Hippocampal formation (tissue), 2 donors: ENCODE measurements at places on chromosomes 13 and 19.
A peak's percentile ranks its signal among the peaks of the same experiment; 100 is the strongest.

DNA sequence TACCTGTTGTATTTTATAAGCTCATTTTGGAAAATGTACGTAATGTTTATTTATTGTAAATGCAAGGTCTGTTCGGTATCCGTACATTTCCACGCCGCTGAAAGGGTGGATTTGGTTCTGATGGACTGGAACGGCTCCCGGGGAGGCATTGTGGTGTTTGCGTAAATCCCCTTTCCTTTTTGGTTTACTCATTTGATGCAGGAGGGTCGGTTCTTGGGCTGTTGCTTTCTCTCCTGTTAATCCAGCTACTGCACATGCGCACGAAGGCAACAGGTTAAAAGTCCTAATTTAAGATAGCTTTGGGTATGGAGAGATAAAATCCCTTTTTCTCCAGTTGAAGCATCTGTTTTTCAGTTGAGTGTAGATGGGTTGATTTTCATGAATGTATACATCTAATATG lies 224.4 kb downstream of the TM9SF2 start:
- no peak for DNase-seq

DNA sequence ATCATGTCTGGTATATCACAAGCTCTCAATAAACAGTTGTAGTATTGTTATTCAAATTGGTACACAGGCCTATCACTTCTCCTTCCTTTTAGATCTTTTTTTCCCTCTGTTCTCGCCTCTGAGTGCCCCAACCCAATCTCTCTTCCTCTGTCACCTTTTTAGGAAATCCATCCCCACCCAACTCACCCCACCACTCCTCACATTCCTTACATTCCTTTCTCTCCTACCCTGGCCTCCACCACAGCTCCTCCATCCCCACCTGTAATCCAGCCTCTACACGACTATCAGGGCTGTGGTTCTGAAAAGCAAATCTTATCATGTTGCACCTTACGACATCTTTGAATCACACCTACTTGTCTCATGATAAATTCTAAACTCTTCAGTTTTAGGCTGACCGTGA lies 545.4 kb upstream of the GPC6 start:
- no peak for DNase-seq

DNA sequence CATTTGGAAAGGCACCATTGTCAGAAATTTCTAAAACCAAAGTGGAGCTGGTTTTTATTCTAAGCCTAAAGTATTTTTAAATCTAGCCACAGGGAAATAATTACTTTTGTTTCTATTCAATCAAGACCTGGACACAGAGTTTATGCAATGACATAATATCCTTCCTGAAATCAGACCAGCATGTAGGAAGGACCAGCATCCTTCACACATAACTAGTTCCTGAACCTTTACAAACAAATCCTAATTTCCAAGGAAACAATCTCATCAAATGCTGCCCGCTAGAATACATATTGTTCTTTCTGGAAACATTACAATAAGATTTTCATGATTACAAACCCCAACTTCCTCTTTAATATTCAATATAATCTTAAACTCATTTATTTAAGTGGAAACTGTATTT lies 1.5 kb downstream of the STARD13 start:
- peak; percentile 44 for DNase-seq

- DNase-seq: no peak
These were observed 221.3 kb upstream of the SLITRK6 start for GRCh38 chr13:86020351-86021002.

DNA sequence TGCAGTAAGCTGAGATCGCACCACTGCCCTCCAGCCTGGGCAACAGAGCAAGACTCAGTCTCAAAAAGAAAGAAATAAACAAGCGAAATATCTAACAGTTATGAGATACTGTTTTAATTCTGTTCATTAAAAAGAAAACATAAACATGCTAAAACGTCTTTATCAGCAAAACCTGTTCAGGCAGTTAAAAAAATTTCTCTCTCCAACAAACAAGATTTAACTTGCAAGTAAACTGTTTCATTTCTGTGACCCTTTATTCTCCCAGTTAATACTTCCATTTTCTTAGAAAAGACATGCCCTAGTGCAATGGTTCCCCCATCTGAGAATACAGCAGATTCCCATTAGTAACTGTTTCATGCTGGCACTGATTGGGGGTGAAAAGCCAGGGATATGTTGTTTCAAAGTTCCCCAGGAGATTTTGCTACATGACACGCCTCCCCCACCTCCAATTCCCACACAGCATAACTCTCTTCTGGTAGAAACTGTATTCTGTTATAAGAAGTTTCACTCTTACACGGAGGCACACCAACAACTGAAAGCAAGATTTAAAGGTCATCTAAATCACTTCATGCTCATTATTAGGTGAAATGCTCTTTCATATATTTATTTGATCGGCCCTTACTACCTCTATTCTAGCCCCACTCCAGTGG lies 24.4 kb downstream of the ELF1 start:
- DNase-seq: no peak

DNA sequence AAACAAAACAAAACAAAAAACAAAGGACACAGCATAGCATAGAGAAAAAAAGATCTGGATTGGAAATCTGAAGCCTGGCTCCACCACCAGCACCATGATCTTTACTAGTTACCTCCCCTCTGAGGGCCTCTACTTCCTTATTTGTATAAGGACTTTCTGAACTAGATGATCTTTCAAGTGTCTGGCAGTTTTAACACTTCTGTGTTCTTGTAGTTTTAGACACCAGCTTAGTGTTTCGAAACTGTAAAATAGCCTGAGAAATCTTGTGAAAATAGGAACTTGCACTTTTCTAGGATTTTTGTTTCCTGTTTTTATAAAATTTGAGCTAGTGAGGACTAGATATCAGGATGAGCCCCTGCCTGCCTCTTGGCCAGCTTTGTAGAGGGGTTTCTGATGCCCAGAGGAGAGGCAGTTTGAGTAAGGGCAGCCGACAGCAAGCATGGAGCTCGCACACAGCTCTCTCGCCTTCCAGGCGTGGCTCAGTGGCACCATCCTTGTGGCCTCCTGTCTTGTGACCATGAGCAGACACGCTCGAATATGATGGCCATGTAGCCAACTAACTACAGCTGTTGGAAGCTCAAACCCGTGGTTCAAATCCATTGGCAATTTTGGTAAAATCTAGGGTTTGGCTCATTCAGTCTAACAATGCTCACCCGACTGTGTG lies 319.0 kb downstream of the KCNRG start:
- peak; percentile 11 for DNase-seq

DNA sequence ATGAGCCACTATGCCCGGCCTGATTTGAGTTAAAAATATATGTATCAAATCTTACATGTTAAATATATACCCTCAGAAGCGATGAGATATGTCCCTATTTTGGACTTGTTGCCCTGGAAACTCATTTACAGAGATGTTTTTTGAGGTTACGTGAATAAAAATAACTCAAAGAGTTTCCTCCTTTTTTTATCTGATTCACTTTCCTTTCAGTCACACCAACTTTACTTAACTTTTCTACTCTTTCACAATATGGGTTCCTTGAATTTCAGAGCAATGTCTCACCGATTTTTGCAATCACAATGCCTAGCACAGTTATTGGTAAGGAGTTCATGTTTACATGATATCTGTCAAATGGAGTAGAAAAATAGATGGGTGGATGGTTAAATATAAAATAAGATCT lies 2.3 kb downstream of the OR7C2 start:
- no peak for DNase-seq

DNA sequence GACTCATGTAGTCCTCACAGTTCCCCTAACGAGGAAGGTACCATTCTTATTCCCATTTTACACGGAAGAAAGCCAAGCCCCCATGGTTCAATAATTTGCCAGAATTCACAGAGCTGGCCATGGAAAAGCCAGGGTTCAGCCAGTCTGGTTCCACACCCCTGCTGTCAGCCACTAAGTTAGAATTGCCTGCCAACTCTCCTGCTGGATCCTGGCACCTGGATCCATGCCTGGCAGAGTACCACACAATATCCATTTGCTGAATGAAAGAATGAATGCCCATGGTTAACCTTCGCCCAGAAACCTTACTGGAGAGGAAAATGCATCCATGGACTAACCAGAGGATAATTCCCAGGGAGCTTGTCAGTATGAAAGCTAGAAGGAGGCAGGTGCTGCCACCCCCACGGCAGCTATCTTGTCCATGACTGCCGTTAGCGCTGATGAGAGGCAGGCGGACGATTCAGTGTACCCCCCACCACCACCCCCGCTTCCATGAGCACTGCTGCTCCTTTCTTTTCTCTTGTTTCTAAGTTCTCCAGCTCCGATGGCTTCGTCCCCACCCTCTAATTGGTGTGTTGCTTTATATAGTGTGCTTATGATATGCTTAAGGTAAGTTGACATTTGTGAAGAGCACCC lies 114.5 kb downstream of the SLC7A1 start:
- no peak for DNase-seq

DNA sequence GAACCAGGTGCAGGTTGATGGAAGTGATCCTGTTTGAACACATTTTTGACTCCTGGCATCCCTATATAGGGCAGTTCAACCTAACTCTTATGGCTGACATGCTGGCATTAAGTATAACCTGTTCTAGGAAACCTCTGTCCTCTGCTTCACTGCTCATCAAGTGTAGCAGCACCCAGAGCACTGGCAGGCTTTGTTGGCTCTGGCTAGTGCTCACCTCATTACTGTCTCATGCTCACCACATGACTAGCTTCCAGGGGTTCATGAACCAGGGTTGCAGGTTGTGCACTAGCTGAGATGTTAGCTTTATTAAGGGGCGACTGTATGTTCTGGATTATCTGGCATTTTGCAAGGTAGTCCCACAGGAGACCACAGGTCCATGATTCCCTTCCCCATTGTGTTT lies 63.6 kb downstream of the B3GLCT start:
- DNase-seq: no peak

DNA sequence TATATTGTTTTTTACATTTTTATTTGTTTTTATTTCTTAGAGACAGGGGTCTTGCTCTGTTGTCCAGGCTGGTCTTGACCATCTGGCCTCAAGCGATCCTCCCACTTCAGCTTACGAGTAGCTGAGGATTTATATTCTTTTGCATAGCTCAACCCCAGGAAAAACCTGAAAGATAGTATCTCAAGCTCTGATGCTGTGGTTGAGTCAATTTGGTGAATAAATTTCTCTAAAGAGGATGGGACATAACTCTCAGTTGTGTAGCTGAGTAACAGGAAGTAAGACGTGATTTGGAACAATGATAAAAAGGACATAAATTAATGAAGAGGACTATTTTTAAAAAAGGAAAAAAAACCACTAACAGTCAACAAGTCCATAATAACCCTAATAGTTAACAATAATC lies 79.8 kb upstream of the TNFSF11 start:
- DNase-seq: no peak

DNA sequence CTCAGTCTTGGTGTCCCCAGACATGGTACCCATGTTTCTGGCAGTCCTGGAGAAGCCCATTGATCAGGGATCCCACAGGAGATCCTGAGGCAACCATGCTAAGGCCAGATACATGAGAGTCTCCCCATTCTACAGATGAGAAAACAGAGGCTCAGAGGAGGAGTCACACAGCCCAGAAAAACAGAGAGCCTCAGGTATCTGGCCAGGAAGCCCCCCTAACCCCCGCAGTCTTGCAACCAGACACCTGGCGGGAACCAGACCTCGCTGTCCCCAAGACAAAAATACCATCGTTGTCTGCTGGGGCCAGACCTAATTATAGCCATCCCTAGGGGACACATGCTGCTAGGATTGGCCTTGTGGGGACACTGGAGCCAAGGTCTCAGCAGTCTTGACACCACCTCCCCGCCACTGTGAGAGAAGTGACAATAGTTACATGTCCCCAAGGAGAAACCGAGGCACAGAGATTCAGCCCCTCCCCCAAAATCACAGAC lies 1.6 kb upstream of the PDE4C start:
- DNase-seq: no peak

DNA sequence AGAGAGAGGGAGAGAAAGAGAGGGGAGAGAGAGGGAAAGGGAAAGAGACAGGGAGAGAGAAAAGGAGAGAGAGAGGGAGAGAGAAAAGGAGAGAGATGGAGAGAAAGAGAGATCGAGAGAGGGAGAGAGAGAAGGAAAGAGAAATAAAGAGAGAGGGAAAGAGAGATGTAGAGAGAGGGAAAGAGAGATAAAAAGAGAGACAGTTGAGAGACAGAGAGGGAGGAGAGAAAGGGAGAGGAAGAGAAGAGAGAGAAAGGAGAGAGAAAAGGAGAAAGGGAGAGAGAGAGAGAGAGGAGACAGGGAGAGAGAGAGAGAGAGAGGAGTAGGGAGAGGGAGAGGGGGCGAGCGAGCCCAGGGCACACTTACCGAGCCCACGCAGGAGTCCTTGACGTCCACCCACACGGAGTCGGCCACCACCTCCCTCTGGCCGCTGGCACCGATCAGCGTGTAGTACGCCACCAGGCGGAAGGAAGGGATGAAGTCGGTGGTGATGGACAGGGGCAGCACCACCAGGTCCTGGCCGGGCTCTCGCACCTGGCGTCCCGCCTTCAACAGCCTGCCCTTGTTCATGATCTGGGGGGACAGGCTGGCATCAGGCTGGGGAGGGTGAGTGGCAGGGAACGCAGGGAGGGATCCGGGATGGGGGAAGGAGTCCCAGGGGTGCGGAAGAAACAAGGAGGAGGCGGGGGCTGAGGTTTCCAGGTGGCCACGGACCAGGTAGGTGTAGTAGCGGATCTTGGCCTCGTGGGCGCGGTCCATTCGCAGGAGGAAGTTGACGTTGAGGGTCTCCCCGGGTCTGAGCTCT lies 10.0 kb downstream of the C3 start:
- no peak for DNase-seq

GRCh38 chr19:4831304-4831978 lies at the start of gene TICAM1:
Gene TICAM1, minus strand, starts transcription at chr19:4831712. Its CDS starts 13,335 bp downstream, at chr19:4818377.
- DNase-seq: peak; percentile 28

DNA sequence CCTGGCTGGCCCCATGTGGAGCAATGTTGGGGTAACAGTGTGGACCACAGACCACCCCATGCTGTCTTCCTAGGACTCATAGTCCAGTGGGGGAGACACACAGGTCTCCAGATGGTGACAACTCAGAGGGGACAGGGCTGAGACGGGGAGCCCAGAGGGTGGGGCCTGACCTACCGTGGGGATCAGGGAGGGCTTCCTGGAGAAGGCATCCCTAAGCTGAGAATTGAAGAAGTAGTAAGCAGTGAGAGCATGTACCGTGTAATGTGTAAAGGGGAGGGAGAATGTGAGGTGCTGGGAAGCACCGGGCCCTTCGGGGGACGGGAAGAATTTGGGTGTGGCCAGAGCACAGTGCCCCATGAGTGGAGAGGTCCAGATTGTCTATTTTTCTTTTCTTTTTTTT lies 31.0 kb downstream of the PPP1R37 start:
- no peak for DNase-seq

- DNase-seq: no peak
These were observed 61.9 kb downstream of the TNFRSF19 start for GRCh38 chr13:23632048-23632582.

DNA sequence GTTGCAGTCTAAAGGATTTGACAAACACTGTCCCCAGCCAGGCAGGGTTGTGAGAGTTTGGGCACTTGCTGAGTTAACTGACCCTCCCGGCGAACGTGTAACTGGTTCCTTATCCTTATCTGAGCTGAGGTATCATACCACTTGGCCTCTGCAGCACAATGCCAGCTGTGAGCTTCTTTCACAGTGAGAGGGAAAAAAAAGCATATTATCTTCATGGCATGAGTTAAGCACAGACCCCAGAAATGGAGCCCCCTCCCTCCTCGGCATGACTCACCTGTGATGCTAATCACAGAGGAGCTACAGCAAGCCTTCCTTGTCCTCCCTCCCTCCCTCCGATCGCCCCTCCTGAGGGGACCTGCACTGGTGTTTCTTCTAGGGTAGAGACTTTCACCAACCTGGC lies 60.5 kb downstream of the EFNB2 start:
- no peak for DNase-seq
